ENCODE measurements at places on chromosomes 7 and 10.

- DNase-seq = no peak
These were observed 68.0 kb downstream of the EXOC4 start for GRCh38 chr7:133320891-133321290.

DNA sequence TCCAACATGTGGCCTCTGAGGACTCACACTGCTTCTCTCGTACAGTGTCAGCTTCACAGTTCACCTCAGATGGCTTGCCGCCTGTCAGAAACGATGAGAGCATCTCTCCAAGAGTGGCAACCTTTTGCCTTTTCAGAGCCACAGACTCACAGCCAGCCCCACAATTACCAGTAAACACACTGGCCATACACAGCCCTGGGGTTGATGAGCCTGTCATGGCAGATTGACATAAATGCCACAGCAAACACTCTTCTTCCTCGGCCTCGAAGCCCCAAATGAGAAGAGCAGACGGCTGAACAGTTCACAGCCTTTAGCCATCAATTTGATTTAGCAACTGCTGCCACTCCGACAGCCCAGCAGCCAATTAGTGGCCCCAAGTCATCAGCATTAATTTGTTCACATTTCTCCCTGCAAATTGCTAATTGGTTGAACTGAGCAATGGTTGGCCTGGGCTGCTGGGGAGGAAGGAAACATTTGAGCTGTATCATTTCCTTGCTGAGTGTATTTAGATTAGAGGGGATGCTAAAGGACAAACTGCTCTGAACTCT, 1142.9 kb downstream of the SORCS3 start:
- DNase-seq = no peak

GRCh38 chr7:37061849-37062559, 337.7 kb upstream of the AOAH start:
- DNase-seq = no peak

GRCh38 chr10:69451209-69451783, at the start of gene TSPAN15:
TSS of gene TSPAN15 (plus strand) at chr10:69451465. CDS start at chr10:69451595, 130 bp downstream.
- DNase-seq = peak; percentile 87

GRCh38 chr10:57706576-57707299, 561.0 kb downstream of the IPMK start:
- DNase-seq = no peak

- DNase-seq = no peak
These were observed 316.0 kb upstream of the SEMA3C start for GRCh38 chr7:81234896-81235295.

DNA sequence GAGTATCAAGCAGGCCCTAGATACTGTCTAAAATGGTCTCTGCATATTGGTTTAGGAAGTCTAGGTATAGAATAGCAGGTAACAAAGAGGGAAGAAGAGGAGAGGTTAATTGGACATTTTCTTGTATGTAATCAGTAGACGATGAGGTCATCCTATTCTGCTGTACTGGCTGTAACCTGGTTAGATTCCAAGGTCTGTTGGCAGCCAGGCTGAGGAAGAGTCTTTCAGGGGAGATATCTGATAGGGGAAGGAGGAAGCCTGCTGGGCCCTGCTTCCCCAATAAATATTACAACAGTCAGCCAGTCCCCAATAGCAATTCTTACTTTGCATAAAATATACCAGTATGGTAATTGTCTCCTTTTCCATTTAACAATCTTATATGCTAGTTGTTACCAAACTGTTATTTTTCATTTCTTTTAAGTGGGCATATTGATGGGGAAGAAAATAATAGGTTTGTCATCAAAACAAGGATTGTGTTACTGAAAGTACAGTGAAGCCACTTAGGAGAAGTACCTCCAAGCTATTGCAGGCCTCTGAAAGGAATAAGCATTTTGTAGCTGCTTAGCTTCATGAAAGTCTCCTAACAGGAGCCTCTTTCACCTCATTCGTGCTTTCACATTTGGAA, 186.4 kb downstream of the LRRC4 start:
- DNase-seq = peak; percentile 38

DNA sequence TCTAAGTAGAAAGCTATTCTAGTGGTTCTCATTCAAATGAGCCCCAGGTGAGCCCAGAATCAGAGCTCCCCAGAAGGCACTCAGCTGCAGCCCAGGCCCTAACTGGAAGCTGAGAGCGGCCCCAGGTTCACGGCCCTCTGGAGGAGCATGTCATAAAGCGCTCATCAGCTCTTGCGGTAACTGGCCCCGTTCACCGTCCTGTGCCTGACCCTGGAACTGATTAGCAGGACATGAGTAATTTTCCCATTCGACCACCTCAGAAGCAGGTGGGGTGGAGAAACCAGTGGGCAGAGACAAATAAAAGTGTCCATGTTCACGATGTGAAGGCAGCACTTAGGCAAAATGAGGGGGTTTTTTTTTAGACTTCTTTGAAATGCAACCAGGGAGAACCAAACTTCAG, 136.1 kb upstream of the LYZL2 start:
- DNase-seq = no peak

GRCh38 chr10:36534471-36535002, 590.9 kb upstream of the ANKRD30A start:
- no peak for DNase-seq

DNA sequence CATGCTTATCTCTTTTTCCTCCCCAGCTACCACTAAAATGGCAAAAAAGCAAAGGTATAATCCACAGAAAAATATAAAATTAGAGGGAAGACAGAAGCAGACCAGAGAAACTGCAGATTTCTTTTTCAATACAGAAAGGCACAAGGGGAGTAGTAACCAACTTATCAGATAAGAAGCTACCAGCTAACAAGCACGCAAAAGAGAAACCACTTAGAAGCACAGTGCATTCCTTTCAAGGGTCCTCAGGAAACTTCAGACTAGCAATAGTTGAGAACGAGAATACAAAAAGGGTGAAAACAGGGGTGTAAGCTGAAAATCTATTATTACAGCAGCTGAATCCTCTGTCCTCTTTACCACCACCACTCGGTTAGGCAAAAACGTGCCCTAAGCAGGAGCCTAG, 9.9 kb upstream of the OR2A5 start:
- no peak for DNase-seq

DNA sequence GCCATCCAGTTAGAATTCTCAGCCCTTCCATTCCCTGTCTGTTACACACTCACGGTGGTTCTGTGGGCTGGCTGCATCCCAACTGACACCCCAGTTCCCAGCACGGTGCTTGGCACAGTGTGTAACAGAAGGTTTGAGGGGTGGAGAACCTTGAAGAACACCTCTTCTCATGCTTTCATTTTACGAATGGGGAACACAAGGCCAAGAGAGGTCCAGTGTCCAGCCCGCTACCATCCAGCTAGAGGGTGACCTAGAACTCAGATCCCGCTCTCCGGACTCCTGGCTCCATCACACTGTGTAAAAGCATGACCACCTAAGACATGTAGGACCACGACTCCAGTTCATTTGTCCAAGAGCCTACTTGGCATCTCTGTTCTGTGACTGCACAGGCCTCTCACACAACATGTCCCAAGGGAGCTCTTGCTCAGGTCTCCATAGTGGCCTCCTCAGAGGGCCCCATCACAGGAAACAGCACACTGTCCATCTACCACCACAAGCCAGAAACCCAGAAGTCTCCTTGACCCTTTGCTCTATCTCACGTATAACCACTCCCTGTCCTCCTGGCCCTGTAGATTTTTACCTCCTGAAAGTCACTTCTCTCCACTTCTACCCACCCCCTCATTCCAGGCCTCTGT, 2.8 kb upstream of the CDH23 start:
- no peak for DNase-seq

GRCh38 chr7:6530626-6531491, 20.4 kb downstream of the GRID2IP start:
- DNase-seq = peak; percentile 82

DNA sequence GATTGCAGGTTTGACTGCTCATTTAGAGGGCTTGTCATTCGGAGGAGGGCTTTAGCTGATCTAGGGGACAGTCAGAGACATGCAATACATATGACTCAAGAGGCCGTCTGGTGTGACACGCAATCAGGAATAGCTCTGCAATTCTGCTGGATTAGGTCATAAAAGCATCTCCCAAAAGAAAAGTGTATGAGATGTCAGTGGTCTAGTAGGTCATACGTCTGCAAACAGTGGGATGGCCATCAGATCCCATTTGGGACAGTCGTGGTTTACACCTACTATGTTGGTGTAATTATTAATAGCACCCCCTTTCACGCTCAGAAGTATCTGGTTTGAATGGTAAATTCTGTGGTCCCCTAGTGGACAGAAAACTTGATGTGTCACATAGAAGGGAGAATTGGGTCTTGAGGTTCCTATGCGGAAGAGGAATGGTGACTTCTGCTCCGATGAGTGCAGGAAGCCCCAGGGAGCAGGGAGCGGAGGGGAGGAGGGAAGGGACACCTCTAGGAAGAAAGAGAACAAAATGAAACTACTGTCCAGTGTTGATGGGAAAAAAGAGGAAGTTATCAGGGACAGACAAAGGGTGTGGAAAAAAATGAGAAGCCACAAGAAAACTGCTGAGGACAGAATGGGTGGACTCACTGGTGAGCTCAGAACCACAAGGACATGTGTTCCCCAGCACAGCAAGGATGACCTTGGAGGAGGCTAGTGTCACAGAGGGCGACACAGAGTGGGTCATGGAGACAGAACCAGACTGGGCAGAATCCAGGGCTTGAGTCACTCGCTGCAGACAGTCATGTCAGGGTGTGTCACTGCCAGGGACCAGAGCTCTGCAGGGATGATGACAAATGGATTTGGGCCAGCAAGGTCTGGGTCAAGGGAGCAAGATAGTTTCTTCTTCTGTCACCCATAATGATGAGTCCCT, 59.9 kb downstream of the MAP3K8 start:
- peak; percentile 36 for DNase-seq

DNA sequence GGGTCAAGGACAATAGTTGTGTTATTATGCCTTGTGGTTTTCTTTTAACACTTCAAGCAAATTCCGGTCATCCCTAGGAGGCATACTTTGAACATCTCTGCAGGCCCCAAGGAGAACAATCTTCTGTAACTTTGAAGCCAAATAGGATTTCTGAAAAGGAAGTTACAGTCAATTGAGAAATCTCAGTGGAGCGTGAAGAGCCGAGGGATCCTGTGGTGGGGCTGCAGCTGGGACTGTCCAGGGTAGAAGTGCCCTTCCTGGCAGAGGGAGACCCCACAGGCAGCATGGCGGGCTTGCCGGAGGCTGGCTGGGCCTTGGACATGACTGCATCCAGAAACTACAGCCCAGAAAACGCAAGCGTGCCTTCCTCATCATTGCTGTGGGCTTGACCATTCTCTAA, 179.7 kb downstream of the PTPN20 start:
- DNase-seq = no peak

DNA sequence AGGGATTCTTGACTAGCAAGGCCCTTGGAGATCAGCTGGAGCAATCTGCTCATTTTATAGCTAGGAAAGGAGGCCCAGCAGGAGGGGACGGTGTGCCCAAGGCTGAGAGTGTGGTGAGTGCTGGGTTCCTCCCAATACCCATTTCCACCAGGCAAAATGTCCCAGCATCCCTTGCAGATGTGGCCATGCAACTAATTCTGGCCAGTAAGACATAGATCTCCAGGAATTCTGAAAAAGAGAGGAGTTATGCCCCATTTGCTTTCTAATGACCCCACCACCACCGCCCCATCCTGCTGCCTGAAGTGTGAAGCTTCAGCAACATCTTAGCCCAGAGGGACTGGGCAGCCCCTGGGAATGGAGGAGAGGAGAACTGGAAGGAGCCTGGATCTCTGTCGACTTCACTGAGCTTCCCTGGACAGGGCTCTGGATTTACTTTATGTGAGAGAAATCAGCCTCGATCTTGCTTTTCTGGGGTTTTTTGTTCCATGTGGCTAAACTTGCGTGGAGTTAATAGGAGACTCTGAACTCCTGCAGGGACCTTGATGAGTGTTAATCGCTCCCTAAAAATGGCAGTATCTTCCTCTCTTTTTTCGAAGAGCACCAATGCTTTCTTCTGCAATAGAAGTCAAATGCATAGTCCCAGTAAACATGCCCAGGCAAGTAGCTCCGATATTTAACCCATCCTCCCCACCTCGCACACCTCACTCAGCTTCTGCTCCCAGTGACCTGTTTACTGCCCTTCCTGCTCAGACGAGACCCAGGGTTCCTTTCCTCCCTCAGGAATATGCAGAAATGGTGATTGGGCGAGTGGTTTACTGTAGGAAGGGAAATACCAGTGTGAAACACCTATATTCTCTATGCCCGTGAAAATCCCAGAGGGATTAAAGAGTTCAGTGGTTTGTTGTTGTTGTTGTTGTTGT, 127.5 kb upstream of the GPR26 start:
- no peak for DNase-seq

DNA sequence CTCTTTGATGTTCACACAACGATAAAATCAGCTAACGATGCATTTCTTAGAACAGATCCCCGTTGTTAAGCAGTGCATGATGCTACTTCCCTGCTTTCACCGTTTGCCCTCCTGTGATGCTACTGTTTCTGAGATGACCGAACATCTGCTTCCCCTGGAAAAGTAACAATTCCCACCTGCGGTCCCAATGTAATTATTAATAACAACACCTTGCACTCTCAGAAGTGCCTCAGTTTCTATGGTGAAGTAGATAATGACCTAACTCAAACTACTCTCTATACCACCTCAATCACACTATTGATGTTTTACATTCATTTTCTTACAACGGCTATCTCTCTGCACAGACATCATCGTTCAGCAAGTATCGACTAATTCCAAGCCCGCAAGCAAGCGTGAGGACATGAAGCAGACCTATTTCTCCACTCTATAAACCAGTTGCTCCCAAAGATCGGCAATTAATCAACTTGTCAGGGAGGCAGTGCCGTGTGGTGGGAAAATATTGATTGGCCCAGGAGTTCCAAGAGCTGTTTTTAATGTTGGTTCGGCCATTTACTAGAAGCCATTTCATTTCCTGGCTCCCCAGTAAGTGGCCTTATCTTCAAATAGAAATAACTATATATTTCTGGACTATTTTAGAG, 42.7 kb downstream of the FAM107B start:
- DNase-seq = no peak

DNA sequence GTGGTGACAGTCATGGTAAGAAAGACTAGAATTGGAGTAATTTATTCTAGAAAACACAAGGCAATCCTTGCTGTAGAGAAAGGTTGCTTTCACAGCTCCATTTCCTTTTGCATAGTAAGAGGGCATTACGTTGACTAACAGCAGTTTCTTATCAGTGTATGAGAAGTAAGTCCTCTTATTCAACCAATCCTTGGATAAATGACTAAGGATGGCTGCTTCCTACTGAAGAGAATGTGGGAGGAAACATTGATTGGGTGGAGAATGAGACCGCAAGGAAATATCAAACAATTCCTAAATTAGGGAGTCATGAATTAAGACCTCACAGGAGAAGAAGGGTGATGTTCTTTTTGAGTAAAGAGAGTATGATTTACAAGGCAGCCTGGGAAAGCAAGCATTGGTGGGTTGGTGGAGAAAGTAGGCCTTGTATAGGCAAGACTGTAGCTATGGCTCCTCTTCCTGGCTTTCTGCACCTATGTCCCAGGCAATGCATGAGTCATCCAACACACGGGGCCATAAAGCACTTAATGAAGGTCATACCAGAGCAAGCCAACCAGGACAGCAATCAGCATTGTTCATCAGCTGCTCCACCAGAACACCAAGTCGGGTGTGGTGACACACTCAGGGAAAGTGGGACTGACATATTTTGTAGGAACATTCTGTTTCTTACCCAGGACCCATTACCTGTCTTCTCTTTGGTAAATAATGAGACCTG, 5.6 kb downstream of the MGAM start:
- no peak for DNase-seq

GRCh38 chr10:65566906-65567305, 1358.9 kb upstream of the LRRTM3 start:
- DNase-seq = no peak

- DNase-seq = no peak
These were observed 157.5 kb upstream of the PDE1C start for GRCh38 chr7:32227746-32228145.

GRCh38 chr7:149125863-149126661, at the start of gene ZNF425:
TSS of gene ZNF425 (minus strand) at chr7:149126324. CDS start at chr7:149126213, 111 bp downstream.
- peak; percentile 98 for DNase-seq

GRCh38 chr7:107924841-107925504, 34.0 kb downstream of the DLD start:
- no peak for DNase-seq
